Heart right ventricle (tissue), 16 donors: ENCODE measurements at places on chromosomes 12 and 14. TPM values are rescaled to one million over a fixed set of nuclear protein-coding genes. Genes with fewer than 3 reads are reported as not detected.

The BEST3 gene
- total RNA-seq: not detected

The C1S gene
- total RNA-seq: 141 TPM

The RPL10L gene
- not detected for total RNA-seq

The PHLDA1 gene
- total RNA-seq: 38.9 TPM

The CLEC9A gene
- not detected for total RNA-seq

The PPP1R3E gene
- total RNA-seq: 7.9 TPM

- no peak for DNase-seq
These were observed 28.0 kb downstream of the SLC15A4 start for GRCh38 chr12:128795530-128796361.

DNA sequence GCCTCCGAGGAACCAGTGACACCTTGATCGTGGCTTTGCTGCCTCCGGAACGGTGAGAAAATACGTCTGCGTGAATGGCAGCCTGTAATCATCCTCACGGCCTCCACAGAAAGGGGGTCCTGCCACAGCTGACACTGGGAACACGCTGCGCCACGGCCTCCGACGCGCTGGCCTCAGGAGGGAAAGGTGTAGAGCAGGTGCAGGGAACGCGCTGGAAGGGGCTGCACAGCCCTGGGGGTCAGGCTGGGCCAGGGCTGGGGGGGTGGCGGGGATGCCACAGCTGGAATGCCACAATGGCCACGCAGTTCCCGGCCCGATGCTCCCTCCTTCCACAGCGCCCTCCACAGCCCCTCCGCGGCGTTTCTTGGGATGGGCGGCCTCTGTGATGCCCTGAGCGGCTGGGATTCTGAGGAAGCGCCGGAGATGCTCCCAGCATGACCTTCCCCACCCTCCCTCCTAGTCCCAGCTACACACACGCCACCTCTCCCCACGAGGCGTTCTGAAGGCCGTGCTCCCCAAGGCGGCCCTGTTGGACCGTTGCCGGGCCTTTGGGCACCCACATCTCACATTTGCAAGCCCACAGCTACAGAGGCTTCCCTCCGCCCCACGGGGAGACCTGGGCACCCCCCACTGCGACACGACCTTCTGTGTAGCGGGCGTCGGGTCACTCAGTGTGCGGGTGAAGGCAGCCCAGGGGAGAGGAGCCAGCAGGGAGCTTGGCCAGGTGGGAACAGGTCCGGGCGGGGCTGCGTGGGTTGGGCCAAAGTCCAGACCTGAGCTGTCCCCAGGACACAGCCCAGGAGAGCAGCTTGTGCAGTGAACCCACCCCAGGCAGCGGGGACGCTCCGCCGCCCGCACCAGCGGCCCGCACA, 31.8 kb upstream of the GALNT9 start:
- DNase-seq: no peak

DNA sequence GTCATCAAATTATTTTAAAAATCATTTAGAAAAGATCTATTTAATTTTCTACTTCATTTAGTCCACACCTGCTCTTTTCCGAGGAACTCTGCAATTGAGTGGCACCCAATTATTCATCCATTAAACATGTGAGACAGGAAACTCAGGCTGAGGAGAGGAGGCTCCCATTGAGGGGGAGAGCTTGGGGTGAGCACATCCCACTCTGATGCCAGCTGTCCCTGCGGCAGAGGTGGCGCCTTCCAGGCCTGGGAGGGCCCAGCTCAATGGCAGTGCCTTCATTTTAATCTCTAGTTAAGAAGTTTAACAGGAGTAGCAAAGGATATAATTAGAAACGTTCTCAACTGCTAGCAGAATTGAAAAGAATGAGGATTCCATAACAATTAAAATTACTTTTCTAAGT, 92.0 kb downstream of the ITPR2 start:
- no peak for DNase-seq

- DNase-seq: no peak
These were observed 108.8 kb upstream of the TSPAN8 start for GRCh38 chr12:71266606-71267005.

- DNase-seq: no peak
These were observed 310.0 kb downstream of the ADAMTS20 start for GRCh38 chr12:43241986-43242385.

- DNase-seq: no peak
These were observed 158.4 kb upstream of the HIF1A start for GRCh38 chr14:61536661-61537562.

DNA sequence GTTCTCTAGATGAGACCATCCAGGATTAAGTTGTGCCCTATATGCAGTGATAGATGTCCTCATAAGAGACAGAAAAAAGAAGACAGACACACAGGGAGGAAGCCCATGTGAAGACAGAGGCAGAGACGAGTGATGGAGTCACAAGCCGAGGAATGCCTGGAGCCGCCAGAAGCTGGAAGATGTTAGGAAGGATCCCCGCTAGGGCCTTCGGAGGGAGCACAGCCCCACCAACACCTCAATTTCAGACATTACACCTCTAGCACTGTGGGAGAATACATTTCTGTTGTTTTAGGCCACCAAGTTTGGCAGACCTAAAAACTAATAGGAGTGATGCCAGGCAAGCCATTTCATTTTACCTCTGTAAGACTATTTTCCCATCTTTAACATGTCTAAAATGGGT, 458.5 kb downstream of the MED13L start:
- DNase-seq: no peak

DNA sequence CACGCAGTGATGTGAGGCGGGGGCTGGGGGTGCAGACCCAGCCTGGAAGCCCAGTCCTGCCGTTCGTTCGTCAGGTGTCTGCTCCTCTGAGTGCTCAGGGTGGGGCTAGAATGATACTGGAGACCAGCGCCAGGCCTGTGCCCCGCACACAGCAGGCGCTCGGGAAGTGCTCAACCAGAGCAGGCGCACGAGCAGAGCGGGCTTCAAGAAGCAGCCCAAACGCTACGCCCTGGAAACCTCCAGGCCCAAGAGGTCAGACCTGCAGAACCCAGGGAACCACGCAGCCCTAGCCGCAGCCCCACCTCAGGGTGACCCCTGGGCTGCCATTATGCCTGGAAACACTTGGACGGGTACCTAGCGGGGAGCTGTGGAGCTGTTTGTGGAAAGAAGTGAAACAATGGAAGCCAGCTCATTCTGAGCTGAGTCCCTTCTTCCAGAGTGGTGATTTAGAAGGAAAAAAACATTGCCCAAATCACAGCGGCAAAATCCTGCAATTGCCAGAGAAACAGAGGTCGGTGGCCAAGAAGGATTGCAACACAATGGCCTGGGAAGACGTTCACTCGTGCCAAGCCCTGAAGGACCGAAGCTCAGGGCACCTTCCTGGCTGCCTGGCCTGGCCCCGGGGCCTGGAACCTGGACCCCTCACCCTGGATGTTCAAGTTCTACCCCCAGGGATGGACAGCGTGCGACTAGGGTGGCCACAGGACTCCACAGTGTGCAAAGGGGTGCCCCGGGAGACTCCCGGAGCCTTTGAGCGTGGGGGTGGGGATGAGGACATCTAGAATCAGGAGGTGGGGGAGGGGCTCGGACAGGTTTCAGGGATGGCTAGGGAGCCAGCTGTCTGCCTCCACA, 40.4 kb upstream of the DIO3 start:
- DNase-seq: no peak

GRCh38 chr14:74949859-74950573, 5.4 kb downstream of the PGF start:
- no peak for DNase-seq

DNA sequence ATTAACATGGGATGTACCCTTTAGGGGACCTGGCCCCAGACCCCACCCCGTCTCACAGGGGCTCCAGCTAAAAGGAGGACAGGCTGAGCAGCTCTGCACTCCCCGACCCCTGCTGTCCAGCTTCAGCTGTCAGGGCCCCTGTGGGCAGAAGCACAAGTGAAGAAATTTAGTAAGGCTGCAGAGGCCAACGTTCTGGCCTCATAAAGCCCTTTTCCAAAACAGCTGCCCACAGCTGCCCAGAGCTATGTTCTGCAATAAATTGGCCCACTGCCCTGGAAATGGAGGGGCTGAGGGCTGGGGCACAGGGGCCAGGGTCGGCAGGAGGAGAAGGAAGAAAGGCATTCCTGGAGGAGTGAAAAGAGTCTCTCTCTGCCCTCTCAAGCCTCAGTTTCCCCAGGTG, 357.1 kb downstream of the BCL11B start:
- no peak for DNase-seq

DNA sequence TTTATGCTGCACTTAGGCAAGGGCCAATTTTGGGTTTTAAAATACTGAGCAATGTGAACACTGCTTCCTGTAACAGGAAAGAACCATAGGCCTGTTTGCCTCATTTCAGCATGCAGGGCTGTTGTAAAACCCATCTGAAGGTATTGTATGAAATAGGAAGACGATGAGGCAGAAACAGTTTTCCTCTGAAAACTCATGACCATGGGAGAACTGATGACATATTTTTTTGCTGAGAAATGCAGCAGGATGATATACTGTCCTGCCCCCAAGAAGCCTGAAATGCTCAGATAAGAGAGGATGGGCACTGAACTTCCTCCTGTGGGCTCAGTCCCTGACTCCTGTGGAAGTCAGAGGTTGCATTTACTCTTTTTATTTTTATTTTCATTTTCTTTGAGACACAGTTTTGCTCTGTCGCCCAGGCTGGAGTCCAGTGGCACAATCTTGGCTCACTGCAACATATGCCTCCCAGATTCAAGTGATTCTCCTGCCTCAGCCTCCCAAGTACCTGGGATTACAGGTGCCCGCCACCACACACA, 17.4 kb downstream of the PYGL start:
- no peak for DNase-seq

GRCh38 chr12:55955800-55956508, 9.9 kb downstream of the PMEL start:
- DNase-seq: no peak

DNA sequence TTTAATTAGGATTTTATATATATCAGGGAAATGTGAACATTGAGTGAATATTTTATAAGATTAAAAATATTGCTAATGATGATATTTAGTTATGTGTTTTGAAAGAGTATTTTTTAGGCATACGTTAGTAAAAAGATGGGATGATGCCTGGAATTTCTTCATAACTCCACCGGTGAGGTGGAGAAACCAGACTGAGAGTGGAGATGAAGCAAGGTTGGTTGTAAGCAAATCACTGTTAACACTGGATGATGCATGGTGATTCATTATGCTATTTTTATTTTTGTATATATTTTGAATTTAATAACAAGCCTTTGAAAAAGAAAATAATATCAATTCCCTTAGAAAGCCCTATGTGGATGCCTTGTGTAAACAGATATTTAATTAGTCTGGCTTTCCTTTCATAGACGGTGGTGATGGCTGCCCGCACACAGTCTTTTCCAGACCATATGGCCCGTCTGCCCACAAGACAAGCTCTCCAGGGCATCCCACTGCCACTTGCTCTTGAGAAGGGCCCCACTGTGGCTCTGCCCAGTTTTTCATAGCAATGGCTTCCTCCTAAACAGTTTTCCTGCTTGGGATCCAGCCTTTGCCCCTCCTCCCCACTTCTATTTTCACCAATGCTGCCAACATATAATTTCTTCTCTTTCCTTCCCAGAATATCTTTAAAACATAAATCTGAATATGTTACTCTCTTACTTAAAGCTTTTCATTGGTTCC, 95.4 kb downstream of the HELB start:
- no peak for DNase-seq

DNA sequence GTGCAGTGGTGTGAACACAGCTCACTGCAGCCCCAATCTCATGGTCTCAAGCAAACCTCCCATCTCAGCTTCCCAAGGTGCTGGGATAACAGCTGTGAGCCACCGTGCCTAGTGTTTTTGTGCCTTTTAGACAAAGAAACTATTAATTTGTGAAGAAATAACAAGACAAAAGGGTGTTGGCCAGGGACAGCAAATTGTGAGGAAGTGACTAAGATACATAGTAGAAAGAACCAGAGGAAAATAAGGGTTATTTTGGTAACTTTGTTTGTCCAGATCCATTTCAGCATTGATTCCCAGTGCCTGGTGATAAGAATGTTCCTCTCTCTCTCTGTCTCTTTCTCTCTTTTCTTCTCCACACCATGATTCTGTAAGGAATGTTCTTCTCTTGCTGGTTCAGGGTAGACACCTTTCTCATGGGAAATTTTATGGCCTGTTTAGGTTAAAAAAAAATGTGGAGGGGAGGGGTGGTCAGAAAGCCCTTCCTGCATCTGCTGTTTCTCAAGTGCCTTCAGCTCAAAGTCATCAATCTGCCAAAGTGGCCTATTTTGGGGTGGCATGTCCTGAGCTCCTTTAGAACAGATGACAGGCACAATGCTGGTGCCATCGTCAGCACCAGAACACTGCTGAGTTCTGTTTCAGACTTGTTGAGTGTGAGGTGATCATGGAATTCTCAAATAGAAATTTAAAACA, 184.4 kb upstream of the EEA1 start:
- no peak for DNase-seq

- no peak for DNase-seq
These were observed 151.4 kb downstream of the SSPN start for GRCh38 chr12:26346736-26347135.

GRCh38 chr14:21233457-21234076, 35.7 kb downstream of the HNRNPC start:
- DNase-seq: no peak

GRCh38 chr12:5516371-5517241, 84.7 kb downstream of the NTF3 start:
- DNase-seq: no peak

DNA sequence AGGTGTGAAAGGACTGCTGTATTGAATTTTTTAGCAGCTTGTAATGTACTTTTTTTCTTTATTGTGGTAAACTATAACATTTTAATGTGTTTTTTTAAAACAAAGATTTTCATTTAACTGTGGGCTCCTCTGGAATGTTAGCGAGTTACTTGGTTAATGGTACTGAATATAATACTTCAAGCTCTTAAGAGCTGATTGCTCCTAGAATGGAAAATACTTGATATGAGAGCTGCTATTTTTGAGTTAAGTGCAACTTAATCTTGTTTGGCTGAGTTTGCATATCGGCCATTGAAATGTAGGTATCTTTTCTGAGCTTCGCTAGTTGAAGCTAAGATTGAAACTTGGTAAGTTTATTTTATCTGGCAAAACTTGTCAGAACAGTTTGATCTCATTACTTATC, 7.4 kb downstream of the TMBIM6 start:
- no peak for DNase-seq
